ENCODE measurements at places on chromosomes 12 and 14. TPM values are rescaled to one million over a fixed set of nuclear protein-coding genes. Genes with fewer than 3 reads are reported as not detected.

The SPIC gene
- total RNA-seq: not detected

The COX8C gene
- not detected for total RNA-seq

The GPRC5D gene
- total RNA-seq: not detected

The IFI27 gene
- 0.15 TPM for total RNA-seq

The TTC5 gene
- 10.9 TPM for total RNA-seq

The METAP2 gene
- total RNA-seq: 60.7 TPM

The PRB2 gene
- total RNA-seq: not detected

The CMKLR1 gene
- under 0.01 TPM for total RNA-seq

The OAS1 gene
- not detected for total RNA-seq

The TAS2R42 gene
- total RNA-seq: not detected

The TAS2R7 gene
- not detected for total RNA-seq

The EID3 gene
- 1.8 TPM for total RNA-seq

The AKAP5 gene
- total RNA-seq: 0.17 TPM

The CDCA3 gene
- 118 TPM for total RNA-seq

The SPRYD4 gene
- 1.3 TPM for total RNA-seq

The PTPRO gene
- total RNA-seq: 0.15 TPM

The CEBPE gene
- not detected for total RNA-seq

The BATF gene
- not detected for total RNA-seq

The MOK gene
- 12.8 TPM for total RNA-seq

The SLCO1C1 gene
- 1.2 TPM for total RNA-seq

The HOXC12 gene
- total RNA-seq: not detected

The BEGAIN gene
- total RNA-seq: 1.3 TPM

The CDH24 gene
- total RNA-seq: 9.8 TPM

The WNT1 gene
- total RNA-seq: not detected

The CYP27B1 gene
- 0.15 TPM for total RNA-seq

The SLC7A7 gene
- 1.5 TPM for total RNA-seq

The STAB2 gene
- total RNA-seq: not detected

The C2CD5 gene
- 15.0 TPM for total RNA-seq

The CMA1 gene
- total RNA-seq: not detected

The DACT1 gene
- total RNA-seq: 1.2 TPM

The HCAR3 gene
- not detected for total RNA-seq

Measured in bronchus fibroblast of lung (primary cell).